Activated CD4-positive, CD25-positive, alpha-beta regulatory T cell (primary cell): ENCODE measurements at places on chromosomes 13 and 19.

DNA sequence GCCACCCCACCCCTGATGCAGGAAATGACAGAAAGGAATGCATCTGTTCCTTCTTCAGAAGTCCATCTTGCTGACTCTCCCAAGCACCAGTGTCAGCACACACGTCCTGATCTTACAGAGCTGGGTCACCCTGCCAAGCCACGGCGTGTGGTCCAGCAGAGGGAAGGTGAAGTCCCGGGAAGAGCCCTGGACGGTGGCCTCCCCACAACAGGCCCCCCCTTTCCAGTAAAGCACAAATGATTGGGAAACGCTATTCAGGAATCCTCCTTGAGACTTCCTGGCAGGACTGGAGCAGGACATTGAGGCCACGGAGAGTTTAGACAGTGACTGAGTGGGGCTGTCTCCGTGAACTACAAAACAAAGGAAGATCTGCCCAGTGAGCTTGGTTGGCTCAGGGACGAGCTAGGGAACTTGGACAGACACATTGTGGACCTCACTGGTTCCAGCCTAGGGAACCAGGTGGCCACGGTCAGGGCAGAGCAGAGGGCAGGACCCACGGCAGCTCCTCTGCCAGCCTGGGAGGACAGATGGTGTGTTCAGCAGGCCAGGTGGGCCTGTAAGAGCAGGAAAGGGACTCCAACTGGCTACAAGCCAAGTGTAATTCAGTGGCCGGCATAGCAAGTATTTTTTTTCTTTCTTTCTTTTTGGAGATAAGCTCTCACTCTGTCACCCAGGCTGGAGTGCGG lies 41.7 kb downstream of the ELL start:
- no peak for DNase-seq

GRCh38 chr13:62119739-62120700 lies 704.4 kb upstream of the PCDH20 start:
- no peak for DNase-seq

- no peak for DNase-seq
Measured at GRCh38 chr13:45325806-45326205, 15.2 kb downstream of the TPT1 start.

- DNase-seq = no peak
Measured at GRCh38 chr19:38626401-38626800, 7.4 kb downstream of the EIF3K start.

DNA sequence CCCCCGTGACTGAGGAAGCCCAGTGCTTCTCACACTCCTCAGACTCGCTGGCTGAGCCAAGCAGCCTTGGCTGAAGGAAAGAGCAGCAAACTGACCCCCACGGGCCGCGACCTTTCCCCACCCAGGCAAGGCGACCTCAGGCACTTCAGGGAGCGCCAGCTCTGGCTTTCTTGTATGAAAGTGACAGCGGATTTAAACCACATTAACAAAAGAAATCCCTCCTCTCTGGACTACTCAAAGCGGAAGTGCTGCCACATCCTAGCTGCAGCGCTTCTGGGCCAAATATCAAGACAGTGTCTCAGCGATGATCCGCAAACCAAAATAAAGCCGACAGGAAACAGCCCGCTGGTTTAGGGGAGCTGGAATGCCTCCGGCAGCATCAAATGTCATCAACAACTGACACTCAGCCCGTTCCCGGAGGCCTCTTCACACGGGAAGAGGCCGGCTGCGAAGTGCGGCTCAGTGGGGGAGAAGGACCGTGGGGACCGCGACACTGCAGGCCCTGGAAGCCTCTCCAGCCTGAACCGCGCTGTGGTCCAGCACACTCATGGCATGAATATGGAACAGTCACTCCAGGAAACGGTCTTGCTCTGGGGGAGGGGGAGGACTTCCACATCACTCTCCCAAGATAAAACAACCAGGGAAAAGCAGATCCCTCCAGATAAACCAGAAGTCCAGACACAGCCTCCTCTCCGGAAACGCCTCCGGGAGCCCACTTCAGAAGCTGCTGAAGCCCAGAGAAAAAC lies 1.4 kb downstream of the RASA3 start:
- DNase-seq = no peak
